ENCODE measurements at places on chromosomes 3 and 15. TPM values are rescaled to one million over a fixed set of nuclear protein-coding genes. Genes with fewer than 3 reads are reported as not detected.

Gene SCG3
- total RNA-seq, result under 0.01 TPM

Gene SOX14
- total RNA-seq, result not detected

Gene CLDN18
- not detected for total RNA-seq

Gene PLAAT1
- 0.23 TPM for total RNA-seq

Gene SLCO3A1
- total RNA-seq, result 2.0 TPM

Gene PLIN1
- total RNA-seq, result 0.26 TPM

Gene SUMF1
- 77.3 TPM for total RNA-seq

Gene VIPR1
- total RNA-seq, result 0.09 TPM

Gene ALG1L2
- total RNA-seq, result not detected

Gene PSTPIP1
- 0.85 TPM for total RNA-seq

Gene SLC49A4
- 20.1 TPM for total RNA-seq

Gene SLC15A2
- total RNA-seq, result 1.2 TPM

Gene MYH15
- total RNA-seq, result 2.0 TPM

Gene NR2F2
- total RNA-seq, result 39.2 TPM
